ENCODE measurements at places on chromosomes 7 and 10.

- DNase-seq = no peak
These were observed 17.4 kb downstream of the ZNRF2 start for GRCh38 chr7:30301751-30302150.

- DNase-seq = no peak
These were observed 35.1 kb downstream of the SORBS1 start for GRCh38 chr10:95526044-95526443.

GRCh38 chr7:41053820-41054219 lies 649.1 kb downstream of the INHBA start:
- DNase-seq = no peak

DNA sequence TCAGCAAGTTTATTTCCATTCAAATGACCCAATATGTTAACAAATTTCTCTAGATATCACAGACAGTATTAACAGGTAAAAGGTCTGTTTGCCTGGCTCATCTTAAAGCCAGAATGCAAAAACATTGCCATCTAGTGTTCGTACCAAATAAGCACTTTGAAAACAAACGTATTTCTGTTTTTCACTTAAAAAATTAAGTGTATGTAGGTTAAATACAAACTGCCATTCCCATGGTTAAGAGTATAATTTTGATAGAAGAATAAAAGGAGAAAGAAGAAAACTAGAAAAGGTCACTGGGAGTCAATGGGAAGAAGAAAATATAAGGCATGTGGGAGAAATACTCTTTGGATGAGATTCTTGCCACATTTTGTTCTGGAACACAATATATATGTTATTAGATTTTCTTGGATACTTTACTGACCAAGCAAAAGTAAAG lies 51.0 kb downstream of the ORC5 start:
- DNase-seq = no peak

DNA sequence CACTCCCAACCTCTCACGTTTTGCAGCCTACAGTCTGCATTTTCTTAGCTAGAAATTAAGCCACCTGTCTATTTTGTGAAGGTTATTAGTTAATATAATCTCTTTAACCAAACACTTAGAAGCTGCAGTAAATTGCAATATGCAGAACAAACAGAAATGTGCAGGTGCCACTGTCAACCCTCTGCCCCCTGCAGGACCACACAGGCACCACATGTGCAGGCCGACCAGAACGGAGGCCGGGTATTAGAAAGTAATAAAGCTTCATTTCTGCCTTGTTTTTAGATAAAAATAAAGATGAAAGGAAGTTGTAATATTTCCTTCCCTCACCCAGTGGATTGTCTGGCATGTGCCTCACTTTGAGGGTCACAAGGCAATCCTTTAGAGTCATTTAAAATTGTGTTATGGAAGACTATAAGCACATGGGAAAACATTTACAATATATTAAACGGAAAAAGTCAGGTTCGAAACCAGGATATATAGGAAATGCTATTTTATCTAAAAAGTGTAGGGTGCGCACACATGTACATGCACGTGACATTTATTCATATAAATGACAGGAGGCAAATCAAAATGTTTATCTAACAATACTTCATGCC lies 158.2 kb downstream of the ARHGAP12 start:
- peak; percentile 58 for DNase-seq

DNA sequence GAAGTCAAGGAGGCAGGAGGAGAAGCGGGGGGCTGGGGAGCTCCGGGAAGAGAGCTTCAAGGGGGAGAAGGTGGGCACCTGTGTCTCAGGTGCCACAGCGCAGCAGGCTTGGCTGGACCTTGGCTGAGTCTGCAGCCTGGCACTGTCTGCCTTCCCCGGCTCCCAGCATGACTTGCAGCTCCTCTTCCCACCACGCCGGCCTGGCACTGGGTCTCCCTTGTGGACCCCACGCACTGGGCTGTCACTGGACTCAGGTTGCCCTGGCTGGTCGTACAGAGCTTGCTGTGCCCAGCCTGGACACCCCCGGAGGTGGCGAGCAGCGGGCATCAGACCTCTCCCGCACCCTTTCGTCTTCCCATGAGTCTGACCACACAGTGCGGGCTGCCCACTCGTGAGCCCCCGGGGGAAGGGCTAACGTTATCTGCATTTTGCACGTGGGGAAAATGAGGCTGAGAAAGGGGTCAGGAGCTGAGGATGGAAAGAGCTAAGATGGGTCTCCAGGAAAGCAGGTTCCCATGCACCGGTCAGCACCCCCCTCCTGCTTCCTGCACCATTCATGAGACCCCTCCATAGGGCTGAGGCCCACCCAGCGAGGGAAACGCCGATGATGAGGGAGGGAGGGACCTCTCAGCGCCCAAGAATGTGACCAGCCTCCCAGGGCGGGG lies 40.3 kb upstream of the PSMG3 start:
- no peak for DNase-seq

DNA sequence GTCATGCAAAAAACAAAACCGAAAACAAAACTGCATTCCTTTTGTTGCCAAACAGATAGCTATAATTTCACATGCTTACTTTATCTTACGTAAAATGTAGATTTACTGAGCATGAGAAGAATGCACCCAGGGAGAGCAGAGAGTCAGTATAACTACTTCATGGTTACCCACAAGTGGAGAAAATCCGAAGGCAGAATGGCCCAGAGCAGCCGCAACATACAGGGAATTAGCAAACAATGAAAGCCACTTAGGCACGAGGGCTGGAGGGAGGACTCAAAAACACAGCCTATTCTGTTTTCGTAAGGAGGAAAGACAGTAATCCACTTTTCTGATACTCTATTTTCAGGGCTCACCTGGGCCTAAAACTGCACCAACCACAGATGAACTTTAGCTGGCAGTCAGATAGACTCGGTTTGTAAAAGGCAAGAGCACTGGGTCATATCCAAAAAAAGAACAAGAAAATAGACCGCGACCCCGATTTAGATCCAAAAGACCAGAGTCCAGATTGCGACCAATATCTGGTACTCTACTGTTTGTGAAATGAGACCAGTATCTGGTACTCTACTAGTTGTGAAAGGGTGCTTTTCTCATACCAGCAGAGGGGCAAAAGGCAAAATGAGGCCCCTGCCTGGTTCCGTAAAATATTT lies 1.3 kb downstream of the ITPRIP start:
- no peak for DNase-seq

- no peak for DNase-seq
These were observed 123.2 kb downstream of the ANK3 start for GRCh38 chr10:60266513-60266912.

GRCh38 chr10:8504499-8504898 lies 450.0 kb downstream of the GATA3 start:
- no peak for DNase-seq

DNA sequence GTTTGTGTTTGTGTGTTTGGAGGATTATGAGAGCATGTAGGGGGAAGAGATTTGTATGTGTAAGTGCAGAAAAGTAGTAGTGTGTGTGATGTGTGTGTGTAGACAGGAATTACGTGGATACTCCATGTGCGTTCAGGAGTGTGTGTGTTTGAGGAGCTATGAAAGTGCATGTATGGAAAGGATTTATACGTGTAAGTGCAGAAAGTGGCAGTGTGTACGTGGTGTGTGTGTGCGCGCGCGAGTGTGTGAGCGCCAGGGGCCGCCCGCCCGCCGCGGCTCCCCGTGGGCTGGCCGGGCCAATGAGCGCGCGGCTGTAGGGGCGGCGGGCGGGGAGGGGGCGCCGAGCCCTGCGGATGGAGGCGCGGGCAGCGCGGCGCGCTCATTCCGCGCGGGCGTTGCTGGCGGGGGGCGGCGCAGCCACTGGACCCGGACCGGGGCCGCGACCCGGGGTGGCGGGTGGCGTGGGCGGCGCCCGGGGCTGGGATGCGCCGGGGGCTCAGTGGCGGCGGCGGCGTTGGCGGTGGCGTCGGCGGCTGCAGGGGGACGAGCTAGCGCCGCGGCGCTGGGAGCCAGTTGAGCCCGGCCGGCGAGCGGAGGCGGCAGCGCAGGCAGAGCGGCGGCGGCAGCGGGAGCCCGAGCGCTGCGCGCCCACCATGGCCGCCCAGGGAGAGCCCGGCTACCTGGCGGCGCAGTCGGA lies at the start of gene BICC1:
BICC1 (plus strand) TSS at position 382 of the 697 bp plus-strand sequence; CDS start at position 654, 272 bp downstream.
- DNase-seq = peak; percentile 21

GRCh38 chr7:28018446-28018845 lies 162.1 kb downstream of the JAZF1 start:
- no peak for DNase-seq

DNA sequence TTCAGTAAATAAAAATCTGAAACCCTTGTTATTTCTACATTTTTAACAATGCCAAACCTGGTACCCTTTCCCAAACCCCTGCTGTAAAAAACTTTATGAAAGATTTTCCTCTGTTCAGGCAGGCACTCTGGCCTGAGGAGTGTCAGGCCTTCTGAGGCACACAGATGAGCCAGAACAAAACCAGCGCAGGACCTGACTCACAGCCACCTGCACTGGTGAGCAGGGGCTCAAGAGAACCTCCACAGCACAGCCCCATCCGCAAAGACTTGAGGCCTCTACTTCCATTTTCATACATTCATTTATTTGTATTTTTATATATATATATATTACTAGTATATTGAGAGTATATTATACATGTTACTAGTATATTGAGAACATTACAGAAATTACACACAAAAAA lies 49.4 kb downstream of the COBL start:
- DNase-seq = no peak

- no peak for DNase-seq
These were observed 139.0 kb downstream of the TPST1 start for GRCh38 chr7:66344166-66344565.

- DNase-seq = no peak
These were observed 13.6 kb upstream of the LIMK1 start for GRCh38 chr7:74069790-74070618.

DNA sequence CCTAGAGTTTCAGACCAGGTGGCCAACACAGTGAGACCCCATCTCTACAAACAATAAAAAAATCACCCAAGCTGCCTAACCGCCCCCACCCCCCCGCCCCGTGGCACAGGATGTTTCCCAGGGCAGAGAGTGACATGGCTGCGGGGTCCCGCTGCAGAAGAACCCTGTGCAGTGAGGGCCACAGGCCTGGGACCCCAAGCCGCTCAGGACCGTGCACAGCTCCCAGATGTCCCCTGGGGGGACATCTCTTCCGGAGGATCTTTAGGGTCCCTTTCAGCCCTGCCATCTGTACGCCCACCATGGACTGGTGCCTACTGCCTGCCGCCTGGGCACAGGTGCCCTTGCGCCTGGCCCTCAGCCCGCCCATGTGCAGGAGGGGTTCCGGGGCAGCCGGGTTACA lies 373.6 kb downstream of the DNAJB6 start:
- no peak for DNase-seq

DNA sequence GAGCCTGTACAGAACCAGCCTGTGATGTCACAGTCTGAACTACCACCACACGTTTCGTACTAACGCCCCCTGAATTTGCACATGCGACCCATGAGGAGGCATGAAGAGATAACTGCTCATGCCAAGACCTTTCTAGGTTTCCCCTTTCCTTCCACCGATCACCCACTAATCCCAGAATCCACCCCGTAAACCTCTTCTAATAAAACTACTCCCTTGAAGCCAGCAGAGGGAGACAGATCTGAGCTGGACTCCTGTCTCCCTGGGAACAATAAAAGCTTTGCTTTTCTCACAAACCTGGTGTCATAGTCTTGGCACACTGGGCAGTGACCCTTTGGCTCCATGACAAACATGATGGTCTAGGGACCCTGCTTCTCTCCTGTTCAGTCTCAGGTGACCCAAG lies 144.5 kb downstream of the FRMD4A start:
- no peak for DNase-seq

GRCh38 chr7:158406801-158407200 lies 180.8 kb downstream of the PTPRN2 start:
- no peak for DNase-seq

DNA sequence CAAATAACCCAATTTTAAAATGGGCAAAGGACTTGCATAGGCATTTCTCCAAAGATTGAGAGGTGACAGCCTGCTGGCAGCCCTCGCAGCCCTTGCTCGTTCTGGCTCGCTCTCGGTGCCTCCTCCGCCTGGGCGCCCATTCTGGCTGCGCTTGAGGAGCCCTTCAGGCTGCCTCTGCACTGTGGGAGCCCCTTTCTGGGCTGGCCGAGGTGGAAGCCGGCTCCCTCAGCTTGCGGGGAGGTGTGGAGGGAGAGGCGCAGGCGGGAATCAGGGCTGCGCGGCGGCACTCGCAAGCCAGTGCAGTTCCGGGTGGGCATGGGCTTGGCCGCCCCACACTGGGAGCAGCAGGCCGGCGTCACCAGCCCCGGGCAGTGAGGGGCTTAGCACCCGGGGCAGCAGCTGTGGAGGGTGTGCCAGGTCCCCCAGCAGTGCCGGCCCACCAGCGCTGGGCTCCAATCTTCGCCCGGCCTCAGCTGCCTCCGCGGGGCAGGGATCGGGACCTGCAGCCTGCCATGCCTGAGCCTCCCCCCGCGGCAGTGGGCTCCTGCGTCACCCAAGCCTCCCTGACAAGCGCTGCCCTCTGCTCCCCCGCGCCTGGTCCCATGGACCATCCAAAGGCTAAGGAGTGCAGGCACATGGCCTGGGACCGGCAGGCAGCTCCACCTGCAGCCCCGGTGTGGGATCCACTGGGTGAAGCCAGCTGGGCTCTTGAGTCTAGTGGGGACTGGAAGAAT lies 54.0 kb upstream of the GALNT17 start:
- no peak for DNase-seq
